Stimulated activated CD4-positive, alpha-beta T cell treated with anti-CD3 and anti-CD28 coated beads, Interleukin-15, amount 100 ng/mL, for 48 hours (primary cell): ENCODE measurements at places on chromosomes 4 and X.

DNA sequence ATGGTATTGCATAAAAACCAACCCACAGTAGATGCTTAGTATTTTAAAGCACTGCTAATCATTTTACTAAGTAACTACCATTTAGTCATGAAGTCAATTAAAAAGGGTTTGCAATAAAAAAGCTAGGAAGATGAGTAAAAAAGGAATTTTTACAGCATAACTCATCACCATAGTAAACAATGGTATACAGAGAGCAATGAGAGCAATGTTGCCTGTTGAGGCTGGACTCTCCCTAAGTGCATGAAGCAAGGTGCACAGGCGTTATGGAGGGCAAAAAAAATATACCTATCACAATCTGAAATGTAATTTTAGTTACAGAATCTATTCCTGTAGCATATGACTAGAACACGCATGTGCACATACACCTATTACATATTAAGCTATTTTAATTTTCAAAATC lies 129.6 kb upstream of the BMP3 start:
- DNase-seq: no peak

GRCh38 chr4:828641-829271 lies 2.8 kb upstream of the CPLX1 start:
- DNase-seq: no peak

GRCh38 chr4:89957046-89957926 lies 62.6 kb downstream of the MMRN1 start:
- DNase-seq: no peak

- no peak for DNase-seq
Observed at GRCh38 chr4:128386761-128387599, 99.4 kb upstream of the PGRMC2 start.

- DNase-seq: no peak
Observed at GRCh38 chrX:105694839-105695238, 127.5 kb upstream of the NRK start.

GRCh38 chr4:31545755-31546154 lies 825.6 kb downstream of the PCDH7 start:
- no peak for DNase-seq

GRCh38 chr4:52201715-52202114 lies 150.6 kb downstream of the SPATA18 start:
- DNase-seq: no peak

GRCh38 chr4:37219242-37219641 lies 25.3 kb upstream of the NWD2 start:
- DNase-seq: no peak

GRCh38 chr4:73575660-73576059 lies 44.6 kb downstream of the RASSF6 start:
- DNase-seq: no peak

DNA sequence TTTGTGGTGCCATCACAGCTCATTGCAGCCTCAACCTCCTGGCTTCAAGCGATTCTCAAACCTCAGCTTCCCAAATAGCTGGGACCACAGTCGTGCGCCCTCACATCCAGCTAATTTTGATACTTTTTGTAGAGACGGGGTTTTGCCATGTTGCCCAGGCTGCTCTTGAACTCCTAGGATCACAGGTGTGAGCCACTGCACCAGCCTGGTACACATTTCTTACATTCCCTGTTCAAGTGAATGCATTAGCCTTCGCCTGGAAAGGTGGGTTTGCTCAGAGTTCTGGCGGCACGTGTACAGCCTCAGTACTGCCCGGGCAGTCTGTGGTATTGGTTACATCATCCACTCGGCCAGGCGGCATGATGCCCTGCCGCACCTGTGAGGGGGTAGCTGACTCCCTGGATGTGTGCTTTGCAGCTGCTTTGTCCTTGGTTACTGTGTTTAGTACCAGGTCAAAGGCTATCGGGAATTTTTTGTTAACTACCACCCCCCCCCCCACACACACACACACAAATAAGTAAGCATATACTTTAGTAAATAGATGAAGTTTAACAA lies 57.1 kb downstream of the TNIP2 start:
- no peak for DNase-seq

GRCh38 chr4:40848251-40848650 lies 98.5 kb downstream of the NSUN7 start:
- no peak for DNase-seq

- DNase-seq: no peak
Observed at GRCh38 chr4:78953769-78954666, 14.8 kb upstream of the PAQR3 start.

GRCh38 chr4:164442180-164442579 lies 311.8 kb upstream of the SMIM31 start:
- DNase-seq: no peak

DNA sequence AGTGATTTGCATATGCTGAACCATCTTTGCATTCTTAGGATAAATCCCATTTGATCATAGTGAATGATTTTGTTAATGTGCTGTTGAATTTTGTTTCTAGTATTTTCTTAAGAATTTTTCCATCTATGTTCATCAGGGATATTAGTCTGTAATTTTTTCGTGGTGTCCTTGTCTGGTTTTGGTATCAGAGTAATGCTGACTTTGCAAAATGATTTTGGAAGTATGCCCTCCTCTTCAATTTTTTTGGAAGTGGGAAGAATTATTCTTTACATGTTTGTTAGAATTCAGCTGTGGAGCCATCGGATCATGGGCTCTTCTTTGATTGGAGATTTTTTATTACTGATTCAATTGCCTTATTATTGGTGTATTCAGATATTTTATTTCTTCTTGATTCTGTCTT lies 54.0 kb upstream of the TRO start:
- DNase-seq: no peak

- DNase-seq: no peak
Observed at GRCh38 chr4:54780149-54780495, 122.4 kb downstream of the KIT start.

DNA sequence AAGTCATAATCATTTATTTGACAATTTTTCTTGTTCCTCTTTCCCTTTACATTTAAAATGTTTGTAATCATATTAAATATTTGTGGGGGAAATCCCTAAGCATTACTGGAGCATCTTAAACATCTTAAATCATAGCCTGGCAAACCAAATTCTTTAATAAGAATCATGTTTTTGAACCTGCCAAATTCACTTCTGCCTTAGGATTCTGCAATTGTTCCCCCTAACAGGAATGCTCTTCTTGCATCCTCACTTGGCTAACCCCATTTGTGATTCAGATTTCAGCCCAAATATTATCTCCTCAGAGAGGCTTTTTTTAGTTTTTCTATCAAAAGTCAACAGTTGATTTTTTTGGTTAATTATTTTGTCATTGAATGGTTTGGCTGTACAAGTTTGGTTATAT lies 241.1 kb downstream of the MAPK10 start:
- DNase-seq: no peak

- DNase-seq: no peak
Observed at GRCh38 chr4:118350961-118351360, 1.8 kb downstream of the PRSS12 start.

DNA sequence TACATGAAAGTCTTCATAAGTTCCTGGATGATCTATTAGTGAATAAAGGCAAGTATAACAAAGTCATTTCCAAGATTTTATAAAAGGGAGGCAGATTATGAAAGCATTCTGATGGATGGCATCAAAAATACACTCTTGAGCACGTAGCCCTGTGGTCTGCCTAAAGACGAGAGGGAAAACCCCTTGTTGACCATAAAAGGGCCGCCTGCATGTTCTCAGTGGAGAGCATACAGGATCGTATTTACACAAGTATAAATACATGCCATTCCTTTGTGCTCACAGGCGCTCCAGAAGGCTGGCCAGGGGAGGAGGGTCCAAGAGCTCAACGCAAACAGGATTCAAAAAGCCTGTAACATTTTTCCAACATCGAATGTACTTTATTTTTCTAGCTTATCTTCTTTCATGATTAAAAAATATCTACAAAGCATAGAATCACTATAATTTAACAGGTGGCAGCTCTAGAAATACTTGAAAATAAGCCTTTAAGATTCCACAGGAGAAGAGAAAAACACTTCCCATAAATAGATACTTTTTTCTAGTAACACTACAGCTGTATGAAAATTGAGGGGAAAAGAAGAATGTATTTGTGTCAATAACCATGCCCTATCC lies 29.6 kb downstream of the PDGFC start:
- no peak for DNase-seq

- DNase-seq: no peak
Observed at GRCh38 chr4:19936476-19936875, 315.2 kb upstream of the SLIT2 start.

- no peak for DNase-seq
Observed at GRCh38 chr4:114088481-114088880, 109.0 kb upstream of the ARSJ start.

GRCh38 chr4:3869174-3869572 lies 103.0 kb downstream of the ADRA2C start:
- DNase-seq: no peak

DNA sequence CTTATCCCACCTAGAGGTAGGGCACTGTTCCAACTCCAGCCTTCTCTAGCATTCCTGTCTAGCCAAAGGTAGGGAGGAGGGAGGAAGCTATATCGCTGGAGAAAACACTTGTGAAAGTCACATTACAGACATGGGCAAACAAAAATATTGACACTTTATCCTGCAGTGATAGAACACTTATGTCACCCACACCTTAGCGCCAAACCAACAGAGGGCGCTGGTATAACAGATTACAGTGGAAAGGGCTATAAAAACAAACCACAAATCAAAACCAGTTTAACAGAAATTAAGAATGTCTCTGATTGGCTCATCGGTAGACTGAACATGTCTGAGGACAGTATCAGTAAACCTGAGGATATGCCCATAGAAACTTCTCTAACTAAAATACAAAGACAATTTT lies 451.3 kb downstream of the TLL1 start:
- no peak for DNase-seq

DNA sequence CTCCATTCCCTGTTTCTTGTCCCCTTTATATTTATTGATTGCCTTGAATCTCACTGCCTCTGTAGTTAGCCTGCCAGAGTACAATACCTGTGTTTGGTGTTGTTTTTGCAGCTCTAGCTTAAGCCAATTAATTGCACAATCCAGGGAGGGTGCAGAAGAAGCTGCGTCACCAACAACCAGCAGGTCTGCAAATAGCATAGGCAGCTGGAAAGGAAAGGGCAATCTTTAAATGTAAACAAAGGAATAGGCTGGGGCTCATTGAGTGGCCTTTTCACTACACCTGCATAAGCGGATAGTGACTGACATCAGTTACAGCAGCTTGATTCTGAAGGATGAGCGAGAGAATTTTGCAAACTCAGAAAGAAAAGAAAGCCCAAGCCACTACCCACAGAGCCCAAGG lies 106.8 kb upstream of the RAI2 start:
- no peak for DNase-seq

DNA sequence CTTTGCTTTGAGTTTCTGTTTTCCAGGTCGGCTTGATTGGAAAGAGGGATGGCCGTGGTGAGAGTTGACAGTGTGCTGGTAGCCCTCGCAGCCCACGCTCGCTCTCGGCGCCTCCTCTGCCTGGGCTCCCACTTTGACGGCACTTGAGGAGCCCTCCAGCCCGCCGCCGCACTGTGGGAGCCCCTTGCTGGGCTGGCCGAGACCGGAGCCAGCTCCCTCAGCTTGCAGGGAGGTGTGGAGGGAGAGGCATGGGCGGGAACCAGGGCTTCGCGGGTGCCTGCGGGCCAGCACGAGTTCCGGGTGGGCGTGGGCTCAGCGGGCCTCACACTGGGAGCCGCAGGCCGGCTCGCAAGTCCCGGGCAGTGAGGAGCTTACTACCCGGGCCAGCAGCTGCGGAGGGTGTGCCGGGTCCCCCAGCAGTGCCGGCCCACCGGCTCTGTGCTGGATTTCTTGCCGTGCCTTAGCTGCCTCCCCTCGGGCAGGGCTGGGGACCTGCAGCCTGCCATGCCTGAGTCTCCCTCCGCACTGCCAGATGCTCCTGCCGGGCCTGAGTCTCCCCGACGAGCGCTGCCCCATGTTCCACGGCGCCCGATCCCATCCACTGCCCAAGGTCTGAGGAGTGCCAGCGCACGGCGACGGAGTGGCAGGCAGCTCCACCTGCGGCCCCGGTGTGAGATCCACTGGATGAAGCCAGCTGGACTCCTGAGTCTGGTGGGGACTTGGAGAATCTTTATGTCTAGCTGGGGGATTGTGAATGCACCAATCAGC lies 166.4 kb upstream of the FAT1 start:
- no peak for DNase-seq

DNA sequence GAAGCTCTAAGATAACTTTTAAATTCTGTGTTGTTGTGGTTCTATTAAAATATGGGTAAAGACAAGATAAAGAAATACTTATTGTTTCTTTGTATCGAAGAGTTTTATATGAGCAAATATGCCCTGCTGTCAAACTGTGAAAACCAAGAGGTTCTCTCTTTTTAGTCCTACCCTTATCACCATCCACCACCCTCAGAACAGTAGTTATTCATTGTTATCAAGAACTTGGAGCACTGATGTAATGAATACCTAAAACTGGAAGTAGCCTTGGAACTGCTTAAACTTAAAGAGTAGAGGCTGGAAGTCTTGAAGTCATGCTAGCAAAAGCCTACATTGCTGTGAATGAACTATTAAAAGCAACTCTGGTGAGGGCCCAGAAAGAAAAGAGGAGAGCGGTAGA lies 9.2 kb downstream of the PIR start:
- DNase-seq: no peak

GRCh38 chr4:129900430-129900953 lies 804.5 kb downstream of the C4orf33 start:
- DNase-seq: no peak

- DNase-seq: no peak
Observed at GRCh38 chrX:8288590-8288989, 117.5 kb upstream of the VCX2 start.

DNA sequence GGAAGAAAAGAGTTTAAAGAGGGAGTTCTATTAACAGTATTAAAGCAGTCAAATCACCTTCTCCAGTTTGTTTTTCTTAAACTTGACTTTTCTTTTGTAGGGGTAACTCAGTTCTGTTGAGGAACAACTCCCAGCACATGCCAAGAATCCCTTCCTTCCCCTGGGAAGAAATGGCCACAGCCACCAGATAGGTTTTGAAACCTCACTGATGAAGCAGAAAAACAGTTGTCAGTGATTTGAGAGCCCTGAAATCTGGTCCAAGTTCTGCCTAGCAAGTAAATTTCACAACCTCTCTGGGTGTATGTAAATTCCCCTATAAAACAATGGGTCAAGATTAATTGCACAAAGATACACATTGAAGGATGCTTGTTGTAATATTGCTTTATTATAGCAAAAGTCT lies 167.1 kb downstream of the DHX15 start:
- DNase-seq: no peak

DNA sequence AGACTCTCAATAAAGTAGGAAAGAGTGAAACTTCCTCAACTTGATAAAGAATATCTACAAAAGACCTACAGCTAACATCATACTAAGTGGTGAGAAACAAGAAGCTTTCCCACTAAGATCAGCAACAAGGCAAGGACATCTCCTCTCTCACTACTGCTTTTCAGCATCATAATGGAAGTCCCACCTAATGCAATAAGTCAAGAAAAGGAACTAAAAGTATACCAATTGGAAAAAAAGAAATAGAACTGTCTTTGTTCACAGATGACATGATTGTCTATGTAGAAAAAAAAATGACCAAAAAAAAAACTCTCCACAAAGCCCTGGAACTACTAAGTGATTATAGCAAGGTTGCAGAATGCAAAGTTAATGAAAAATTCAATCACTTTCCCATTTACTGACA lies 25.1 kb upstream of the SH3RF1 start:
- DNase-seq: no peak
